ENCODE measurements at places on chromosomes 16 and 17.

- no peak for DNase-seq
Measured at GRCh38 chr17:80284631-80285030, 24.0 kb downstream of the RNF213 start.

- DNase-seq: no peak
Measured at GRCh38 chr16:14668556-14669223, 25.4 kb downstream of the PLA2G10 start.

- DNase-seq: no peak
Measured at GRCh38 chr16:21694609-21695008, 30.8 kb downstream of the OTOA start.

DNA sequence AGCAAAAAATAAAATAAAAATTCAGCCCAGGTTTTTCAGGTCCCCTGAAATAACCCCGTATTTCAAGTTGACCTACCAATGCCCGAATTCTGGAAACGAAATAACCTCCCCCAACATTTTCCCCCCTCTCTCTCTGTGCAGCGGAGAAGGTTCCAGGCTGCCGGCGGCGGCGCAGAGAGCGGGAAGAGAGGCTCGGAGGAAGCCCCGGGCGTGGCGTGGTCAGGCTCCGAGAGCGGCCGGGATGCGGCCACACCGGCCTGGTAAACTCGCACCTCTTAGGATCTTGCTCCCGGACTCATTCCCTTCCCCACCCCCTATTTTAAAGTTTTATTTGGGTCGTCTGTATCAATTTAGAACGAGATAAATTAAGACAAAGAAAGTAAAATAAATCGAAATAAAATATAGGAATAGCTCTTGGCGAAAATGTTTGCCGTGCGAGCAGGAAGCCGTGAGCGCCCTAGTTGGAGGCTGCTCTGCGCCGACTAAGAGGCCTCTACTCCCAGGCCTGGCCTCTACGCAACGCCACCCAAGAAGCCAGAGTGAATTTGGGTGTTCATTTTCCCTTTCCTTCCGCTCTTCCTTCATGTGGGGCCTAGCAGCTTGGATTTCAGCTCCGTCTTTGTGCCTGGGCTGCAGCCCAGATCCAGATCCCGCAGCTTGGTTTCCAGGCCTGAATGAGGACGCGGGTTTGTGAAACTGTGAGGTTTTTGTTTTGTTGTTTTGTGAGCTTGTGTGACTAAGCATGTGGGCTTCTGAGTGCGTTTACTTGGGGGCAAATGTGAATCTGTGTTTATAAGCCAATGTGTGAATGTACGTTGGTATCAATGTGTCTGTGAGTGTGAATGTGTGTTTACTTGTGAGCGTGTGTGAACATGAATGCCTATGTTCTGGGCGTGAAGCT is 1.5 kb upstream of the HOXB6 start:
- no peak for DNase-seq

GRCh38 chr17:57415751-57416207 is 159.5 kb downstream of the MSI2 start:
- no peak for DNase-seq

DNA sequence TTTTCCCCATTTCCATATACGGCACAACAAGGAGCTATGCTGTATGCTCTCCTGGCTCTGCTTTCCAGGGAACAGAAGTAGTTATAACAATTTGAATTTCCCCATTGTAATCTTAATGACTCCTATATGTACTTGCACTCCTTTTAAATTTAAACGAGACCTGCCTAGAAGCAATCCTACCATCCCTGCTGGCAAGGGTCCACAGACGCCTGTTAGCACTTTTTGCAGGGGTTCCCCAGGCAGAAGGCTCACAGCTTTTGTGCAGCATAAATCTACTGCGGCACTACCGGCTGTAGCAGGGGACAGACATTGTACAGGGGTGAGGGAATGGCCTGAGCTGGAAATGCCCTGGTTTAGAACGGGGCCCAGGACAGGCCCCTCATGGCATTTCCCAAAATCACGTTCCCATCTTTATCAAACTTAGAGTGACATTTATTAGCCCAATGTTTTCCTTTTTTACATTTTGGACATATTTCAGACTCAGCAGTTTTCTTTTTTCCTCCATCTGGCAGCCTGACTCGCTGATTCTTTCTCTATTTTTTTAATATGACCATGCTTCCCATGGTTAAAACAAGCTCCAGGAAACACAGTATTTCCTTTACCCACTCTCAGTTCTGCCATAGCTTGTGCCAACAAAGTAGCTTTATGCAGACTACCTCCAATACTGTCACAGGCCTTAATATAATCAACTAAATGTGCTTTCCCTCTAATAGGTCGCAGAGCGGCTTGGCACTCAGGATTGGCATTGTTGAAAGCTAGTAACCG is 35.4 kb upstream of the USP22 start:
- no peak for DNase-seq

DNA sequence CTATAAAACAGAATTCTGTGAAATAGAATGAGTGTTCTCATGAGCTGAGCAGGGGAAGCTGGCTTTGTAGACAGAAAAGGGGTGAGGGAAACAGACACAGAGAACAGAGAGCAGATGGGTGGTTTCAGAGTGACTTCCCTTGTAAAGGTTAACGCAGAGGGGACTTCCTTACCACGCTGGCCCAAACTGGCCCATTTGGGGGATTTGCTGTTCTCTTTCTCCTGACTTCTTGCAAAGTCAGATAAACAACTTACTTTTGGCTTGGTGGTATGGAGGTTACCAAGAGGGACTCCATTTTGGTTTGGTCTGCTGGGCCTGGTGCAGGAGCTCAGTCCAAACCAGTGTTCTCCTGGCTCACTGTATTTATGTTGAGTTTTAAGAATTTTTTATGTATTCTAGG is 48.4 kb downstream of the SEC14L1 start:
- DNase-seq: no peak

GRCh38 chr16:69775563-69775962 is 13.4 kb downstream of the WWP2 start:
- DNase-seq: no peak
